Suprapubic skin (tissue), 4 donors: ENCODE measurements at places on chromosomes 2 and 18. TPM values are rescaled to one million over a fixed set of nuclear protein-coding genes. Genes with fewer than 3 reads are reported as not detected.

DNA sequence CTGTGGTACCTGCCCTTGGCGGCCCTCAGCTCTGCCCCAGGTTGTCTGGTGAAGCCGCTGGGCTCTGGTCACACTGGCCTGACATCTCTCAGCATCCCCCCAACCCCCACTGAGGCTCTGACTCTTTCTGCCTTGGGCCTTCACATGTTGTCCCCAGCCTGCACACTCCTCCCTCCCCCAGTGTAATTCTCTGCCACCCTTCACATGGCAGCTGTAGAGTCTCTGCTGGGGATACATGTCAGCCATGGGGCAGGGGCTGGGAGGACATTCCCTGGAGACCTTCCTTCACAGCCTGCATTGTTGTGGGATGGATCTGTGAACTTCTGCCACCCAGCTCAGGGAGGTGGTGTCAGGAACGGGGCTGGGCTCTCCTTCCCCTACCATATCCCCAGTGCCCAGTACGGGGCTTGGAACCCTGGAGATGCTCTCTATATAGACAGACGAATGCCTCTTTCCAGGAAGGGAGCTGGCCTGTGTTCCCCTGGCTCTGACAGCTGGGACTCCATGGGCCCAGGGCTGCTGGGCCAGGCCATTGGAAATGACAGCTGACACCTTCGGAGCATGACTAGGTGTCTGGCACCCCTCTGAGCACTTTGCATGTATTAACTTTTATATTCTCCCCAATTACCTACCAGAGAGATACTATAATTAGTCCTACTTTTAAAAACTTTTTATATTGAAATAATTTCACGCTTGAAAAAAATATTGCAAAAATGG, 151.5 kb downstream of the INHBB start:
- DNase-seq: no peak

DNA sequence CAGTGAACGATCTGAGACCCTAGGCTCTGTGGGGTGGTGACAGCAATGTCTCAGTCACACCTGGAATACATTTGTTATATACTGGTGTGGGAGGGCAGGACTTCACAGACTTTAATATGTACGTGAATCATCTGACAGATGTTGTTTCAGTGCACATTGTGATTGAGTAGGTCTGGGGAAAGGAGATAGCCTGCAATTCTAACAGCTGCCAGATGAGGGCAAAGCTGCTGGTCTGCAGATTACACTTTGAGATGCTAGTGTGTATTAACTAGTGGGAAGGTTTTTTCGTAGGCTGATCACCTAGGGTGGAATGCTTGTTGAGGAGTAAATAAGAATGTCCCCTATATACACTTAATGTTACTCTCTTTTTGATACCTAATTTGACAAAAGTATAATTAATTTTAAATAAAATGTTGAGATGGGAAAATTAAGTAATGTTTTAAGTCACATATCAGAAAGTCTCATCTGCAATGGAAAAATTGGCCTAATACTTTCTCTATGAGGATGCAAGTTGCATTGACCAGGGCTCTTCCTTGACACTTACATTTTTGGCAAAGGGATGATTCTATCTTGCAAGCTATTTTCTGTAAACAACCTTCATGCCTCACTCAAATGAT, 496.9 kb upstream of the HNMT start:
- DNase-seq: no peak

DNA sequence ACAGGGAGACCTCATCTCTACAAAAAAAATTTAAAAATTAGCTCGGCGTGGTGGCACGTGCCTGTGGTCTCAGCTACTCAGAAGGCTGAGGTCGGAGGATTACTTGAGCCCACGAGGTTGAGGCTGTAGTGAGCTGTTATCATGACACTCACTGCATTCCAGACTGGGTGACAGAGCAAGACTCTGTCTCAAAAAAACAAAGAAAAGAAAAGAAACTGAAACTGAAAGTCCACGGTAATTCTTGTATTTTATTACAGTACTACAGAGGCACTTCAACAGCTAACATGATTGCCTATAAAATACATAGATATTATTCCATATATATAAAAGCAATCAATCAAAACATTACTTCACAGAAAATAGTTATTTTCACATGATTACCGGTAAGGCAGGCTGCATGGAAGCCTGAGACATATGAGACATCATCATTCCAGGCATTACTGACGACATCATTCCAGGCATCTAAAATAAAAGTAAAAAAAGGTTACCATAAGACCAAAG, 23.1 kb downstream of the PRPF40A start:
- DNase-seq: no peak

DNA sequence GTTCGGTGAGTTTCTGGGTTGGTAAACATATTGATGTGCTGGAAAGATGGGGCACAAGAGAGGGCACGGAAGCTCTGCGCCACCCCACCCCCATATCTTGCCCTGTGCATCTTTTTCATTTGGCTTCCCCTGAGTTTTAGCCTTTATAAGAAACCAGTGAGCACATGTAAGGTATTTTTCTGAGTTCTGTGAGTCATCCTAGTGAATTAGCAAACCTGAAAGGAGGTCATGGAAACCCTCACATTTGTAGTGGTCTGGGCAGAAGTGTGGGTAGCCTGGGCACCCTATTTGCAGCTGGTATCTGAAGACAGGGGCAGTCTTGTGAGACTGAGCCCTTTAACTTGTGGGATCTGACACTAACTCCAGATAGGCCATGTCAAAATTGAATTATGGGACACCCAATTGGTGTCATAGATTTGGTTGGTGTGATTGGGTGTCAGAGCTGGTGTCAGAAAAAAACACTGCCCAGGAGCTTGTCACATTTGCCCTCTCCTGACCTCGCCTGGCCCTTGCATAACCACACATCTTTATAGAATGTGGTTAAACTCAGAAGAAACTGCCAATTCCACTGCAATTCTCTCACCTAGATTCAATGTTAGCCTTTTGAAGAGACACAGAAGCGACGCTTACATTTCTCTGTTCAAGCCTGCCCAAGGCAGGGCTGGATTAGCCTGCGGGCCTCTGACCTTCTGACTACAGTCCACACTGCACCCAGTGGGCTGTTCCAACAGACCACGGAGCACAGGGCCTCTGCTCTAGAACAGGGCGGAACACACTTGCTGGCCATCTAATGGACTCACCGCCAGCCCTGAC, 12.0 kb upstream of the GALM start:
- DNase-seq: no peak

DNA sequence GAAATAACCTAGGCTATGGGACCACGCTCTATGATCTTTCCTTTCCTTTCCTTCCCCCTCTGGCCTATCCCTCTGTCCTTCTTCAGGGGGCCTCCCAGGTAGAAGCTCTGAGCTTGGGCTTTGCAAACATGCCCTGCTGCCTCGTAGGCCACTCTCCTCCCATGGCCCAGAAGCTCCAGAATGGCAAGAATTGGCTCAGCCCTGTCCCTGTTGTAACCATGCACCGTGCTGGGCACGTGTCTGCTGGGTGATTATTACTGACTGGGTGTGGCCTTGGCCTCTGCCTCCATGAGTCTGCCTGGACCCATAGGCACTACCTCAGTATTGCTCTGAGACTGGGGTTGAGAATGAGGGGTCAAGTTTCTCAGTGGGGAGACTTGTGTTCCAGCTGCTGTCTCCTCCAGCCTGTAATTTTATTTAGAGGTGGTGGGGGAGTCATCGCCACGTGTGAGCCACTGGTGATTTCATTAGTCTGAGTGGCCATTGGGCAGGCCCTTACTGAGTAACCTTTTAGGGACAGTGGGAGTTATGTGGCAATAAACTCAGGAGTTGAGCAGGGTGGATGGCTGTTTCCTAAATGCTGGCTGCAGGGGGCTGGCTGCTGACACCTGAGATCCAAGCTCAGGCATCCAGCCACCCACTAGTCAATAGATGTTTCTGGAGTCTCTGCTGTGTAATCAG, 157.9 kb downstream of the CLIP4 start:
- DNase-seq: no peak

GRCh38 chr18:78368726-78369125, 610.9 kb upstream of the SALL3 start:
- no peak for DNase-seq

GRCh38 chr2:103734911-103735310, 973.1 kb downstream of the TMEM182 start:
- DNase-seq: no peak

DNA sequence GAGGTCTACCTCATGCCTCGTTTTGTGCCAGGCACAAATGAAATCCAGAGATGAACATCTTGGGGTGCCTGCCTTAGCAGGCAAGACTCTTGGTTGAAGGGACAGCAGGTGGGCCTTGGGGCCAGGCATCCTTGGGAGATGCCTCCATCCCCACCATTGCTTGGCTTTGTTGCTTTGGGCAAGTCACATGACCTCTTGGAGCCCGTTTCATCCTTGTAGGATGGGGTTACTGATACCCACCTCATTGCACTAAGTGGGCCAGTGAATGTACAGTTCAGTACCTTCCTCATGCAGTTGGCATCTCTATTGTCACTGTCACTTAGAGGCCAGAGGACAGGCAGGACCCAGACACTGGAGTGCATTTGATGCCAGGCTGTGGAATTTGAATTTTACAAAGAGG, 195.5 kb downstream of the LDLRAD4 start:
- DNase-seq: no peak

DNA sequence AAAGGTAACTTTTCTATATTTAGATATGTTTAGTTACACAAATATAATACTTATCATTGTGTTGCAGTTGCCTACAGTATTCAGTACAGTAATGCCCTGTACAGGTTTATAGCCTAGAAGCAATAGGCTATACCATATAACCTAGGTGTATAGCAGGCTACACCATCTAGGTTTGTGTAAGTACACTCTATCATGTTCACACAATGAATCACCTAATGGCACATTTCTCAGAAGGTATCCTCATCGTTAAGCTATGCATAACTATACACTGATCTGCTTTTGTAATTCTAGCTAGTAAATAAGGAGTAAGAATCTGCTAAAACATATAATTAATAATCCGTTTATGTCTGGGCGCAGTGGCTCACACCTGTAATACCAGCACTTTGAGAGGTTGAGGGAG, 102.1 kb downstream of the COMMD1 start:
- no peak for DNase-seq

DNA sequence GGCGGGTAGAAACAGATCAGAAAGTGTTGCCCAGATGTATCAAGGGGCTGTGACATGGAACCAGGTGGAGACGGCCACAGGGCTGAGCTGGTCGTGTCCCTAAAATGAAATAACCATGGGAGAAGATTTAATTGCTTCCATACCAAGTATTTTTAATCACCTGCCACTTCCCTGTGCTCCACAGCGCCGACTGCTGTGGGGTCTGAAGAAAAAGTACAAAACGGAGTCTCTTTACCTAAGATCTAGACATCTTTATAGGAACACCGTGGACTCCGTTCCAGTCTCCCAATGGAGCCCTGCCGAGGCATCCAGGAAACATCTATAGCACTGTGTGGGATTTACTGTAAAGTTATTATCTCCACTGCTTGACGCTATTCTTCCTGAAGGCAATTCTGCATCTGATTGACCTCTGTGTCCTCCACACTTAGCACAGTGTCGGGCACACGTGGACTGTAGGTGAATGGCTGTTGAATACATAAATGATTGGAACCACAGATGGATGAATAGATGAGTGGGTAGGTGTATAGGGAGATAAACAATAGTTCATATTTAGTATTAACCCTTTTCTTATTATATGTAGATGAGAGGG, 21.6 kb upstream of the GYPC start:
- DNase-seq: no peak

DNA sequence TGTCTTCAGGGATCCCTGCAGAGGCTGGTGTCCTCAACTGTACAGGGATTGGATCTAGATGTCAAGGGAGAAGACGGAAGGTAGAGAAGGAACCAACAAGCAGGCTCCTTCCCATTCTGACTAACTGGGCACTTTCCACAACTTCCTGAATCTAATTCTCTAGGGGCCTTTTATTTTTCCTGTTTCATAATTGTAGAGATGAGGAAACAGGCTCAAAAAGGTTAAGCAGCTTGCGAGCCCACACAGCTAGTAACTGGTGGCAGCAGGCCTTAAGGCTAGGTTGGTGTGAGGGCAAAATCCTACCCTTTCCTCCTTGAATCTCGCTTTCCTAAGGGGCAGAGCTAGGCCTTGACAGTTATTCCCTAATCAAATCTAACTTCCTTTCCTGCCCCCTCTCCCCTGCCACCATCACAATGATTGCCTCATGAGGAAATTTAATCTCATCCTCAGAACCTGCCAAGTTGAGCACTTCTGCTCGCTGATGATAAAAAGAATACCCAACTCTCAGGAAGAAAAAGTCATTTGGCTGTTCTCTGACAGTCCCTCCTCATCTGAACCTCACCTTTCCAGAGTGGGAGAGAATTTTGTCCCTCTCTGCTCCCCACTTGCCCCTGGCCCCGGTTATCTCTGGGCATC, 35.7 kb upstream of the POLE4 start:
- no peak for DNase-seq

DNA sequence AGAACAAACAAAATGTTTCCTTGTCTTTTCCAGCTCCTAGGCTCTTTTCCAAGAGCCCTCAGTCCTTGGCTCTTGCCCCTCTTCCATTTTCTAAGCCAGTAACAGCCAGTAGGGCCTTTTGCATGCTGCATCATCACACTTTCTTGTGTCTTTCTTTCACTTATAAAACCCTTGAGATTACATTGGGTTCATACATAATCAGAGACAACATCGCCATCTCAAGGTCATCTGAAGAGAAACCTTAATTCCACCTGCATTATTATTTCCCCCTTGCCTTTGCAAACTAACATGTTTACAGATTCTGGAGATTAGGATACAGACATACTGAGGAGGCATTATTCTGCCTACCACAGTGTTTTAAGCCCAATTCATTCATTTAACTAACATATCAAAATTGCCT, 697.3 kb downstream of the TRIB2 start:
- DNase-seq: no peak

GRCh38 chr2:191115804-191116203, 35.0 kb downstream of the STAT4 start:
- no peak for DNase-seq

DNA sequence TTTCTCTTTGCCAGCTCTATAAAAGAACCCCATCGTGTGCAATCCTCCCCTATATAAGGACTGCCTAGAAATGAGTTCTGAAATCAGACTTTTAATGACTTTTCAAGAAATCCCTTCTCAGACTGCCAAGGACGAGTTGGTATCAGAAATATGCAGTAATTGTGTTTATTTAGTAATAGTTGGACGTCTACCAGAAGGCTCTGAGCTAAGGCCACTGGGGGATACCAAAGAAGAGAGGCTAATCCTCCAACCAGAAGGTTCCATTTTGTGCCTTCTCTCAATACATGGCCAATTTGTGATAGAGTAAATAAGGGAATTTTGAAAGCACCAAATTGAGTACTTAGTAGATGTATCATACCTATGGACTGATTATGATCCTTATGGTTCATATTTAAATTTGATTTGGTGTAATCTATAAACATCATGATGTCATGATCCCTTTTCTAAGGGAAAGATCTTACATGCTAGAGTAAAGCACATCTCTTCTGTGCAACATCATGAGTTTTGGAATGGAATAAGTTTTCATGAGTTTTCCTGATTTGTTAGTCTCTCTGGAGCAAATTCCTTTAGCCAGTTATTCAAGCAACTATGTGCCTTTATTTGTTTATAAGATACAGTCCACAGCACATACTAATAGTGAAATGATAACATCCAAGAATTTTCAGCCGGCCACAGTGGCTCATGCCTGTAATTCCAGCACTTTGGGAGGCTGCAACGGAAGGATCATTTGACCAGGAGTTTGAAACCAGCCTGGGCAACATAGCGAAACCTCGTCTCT, 82.2 kb upstream of the LTBP1 start:
- no peak for DNase-seq

Gene CNTNAP5
- not detected for total RNA-seq

Gene OTX1
- 9.0 TPM for total RNA-seq

Gene RFX8
- not detected for total RNA-seq

Gene MARCO
- total RNA-seq: 9.1 TPM

Gene ADAM23
- 1.8 TPM for total RNA-seq

Gene IL1RL2
- 7.0 TPM for total RNA-seq

Gene WDR75
- total RNA-seq: 44.7 TPM

Gene CRIM1
- total RNA-seq: 72.6 TPM

Gene LAMA3
- 234 TPM for total RNA-seq

Gene ST6GAL2
- 0.80 TPM for total RNA-seq
